ENCODE measurements at places on chromosomes 3 and 15.
A peak's percentile ranks its signal among the peaks of the same experiment; 100 is the strongest.

GRCh38 chr15:64894395-64895056 is 17.2 kb upstream of the ANKDD1A start:
- DNase-seq = peak; percentile 68

- DNase-seq = no peak
These were observed 27.3 kb upstream of the RAD18 start for GRCh38 chr3:8990266-8991215.

DNA sequence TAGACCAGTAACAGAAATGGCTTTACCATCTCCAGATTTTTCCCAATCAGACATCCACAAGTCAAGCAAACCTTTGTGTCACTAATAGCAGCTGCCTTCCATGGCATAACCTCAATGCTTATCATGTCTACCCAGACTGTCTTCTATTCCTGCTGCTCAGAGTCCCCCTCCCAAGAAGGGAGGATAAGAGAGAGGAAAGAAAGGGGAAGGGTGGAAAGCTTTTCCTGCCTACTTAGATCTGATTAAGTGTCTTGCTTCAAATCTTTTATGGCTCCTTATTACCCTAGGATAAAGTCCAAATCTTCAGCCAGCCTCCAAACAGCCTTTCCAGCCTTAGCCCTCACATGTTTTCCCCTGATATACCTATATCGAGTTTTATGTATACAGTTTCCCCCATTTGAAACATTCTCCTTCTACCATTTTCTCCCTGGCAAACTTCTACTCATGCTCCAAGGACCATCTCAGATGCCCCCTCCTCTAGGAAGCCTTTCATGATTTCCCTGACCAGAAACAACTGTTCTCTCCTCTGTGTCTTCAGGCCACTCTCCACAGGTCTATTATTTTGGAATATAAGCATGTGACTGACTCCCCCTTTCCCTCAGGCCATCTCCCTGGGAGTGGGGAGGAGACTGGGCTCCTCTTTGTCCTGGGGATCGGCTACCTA is 7.9 kb upstream of the SSUH2 start:
- DNase-seq = no peak

GRCh38 chr15:35349916-35350315 is 196.0 kb downstream of the DPH6 start:
- no peak for DNase-seq

DNA sequence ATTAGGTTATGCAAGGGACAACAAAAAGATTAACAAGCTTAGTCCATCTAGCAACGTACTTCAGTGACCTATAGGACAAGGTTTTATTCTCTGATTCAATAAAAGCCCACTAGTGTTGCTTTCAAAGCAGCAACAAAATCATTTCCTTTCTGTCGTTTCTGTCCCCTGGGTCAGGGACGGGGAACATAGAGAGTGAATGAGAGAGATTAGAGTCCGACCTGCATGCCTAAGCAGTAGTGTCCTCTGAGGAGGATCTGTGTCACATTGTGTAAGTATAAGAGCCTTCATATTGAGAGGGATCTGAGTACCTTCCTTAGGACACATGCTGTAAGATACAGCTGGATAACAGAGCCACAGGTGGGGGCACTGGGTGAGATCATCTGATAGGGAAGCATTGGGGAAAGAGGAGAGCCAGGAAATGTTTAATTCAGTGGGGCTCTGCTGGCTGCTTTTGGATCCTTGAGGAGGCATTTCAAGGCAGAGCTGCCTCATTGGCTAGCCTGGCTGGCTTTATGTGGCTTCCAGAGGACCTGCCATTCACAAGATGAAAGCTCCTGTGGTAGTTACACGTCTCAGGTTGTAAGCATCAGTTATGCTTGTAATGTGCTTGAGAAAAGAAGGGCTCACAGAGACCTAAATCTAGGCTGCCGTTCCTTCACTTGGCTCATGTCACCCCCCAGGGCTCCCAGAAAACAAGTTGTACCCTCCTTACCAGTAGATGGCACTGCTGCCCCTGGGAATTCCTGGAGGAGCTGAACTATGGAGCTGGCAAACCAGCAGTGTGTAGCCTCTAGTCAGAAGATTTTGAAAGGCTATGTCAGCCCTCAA is 2.7 kb downstream of the TMEM108 start:
- no peak for DNase-seq

DNA sequence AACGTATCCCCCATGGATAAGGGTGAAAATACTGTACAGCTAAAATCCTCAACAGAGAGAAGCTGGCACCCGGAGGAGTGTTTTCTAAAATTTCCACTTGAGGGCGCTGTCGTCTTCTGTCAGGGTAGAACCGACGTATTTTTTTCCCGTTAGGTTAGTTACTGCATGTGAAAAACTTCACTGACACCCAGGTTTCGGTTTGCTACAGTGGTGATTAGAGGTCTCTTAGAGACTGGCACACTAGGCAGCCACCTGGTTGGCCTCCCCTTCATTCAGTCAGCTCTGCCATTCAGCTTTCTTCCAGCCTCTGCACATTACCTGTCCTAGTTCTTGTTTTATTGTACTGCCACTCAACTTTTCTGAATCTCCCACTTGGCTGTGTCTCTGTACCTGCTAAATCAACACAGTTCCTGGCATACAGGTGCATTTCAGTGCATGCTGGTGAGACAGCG is 18.4 kb downstream of the CCK start:
- DNase-seq = peak; percentile 66
